AML-193 (cell line): ENCODE measurements at places on chromosomes 12 and 14.

DNA sequence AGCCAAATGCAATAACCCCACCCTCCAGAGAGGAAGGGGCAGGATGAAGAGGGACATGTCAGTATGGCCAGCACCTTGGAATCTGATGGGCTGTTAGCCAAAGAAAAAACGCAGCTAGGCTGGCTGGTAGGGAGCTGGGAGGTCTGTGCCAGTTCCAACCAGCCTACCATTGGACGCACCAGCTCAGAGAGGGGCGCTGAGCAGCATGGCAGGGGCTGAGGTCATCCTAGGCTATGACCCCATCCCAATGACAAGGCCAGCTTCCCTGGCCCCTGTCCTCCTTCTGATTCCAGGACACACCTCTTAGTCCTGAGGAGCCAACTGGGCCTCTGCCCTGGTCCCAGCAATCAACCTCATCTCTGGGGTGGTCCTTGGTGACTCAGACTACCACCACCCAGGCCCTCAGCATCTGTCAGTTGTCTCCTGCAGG, 12.2 kb downstream of the ACTN1 start:
- no peak for DNase-seq

DNA sequence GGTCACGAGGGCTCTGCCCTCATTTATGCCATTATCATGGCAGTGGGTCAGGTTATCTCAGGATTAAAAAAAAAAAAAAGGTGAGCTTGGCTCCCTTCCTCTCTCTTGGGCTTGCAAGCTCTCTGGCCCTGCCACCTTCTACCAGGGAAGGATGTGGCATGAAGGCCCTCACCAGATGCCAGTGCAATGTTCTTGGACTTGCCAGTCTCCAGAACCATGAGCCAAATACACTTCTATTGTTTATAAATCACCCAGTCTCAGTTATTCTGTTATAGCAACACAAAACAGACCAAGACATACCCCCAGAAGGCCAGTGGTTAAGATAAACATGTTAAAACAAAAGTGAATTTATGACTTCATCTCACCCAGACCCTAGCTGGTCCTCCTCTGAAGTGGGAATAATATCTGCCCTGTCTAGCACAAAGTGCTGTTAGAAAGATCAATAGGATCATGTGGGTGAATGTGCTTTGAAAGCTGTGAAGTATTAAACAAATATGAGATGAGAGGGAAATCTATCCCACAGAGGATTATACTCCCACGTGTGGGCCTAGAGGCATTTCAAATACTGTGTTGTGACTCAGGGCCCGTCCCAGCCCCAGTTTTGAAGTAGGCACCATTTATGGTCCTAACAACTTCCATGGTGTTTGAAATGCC, 88.6 kb downstream of the NINJ2 start:
- no peak for DNase-seq

DNA sequence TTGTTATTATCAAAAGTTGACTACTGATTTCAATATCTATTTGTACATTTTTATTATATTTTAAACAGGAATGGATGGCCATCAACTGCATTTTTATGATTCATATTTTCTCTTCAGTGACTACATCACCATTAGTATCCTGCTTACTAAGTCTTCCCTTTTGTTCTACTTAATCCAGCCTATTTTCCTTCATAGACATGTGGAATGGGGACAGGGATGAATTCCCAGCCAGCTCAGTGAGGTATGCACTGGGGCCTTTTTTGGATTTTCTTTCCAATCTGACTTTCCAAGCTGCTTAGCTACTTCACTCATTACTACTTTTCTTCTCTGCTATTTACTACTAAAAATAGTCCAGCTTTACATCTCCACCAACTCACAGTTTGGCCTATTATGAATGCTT, 38.4 kb downstream of the AKAP6 start:
- DNase-seq: no peak

- DNase-seq: no peak
Measured at GRCh38 chr14:78764240-78764639, 594.1 kb downstream of the NRXN3 start.

DNA sequence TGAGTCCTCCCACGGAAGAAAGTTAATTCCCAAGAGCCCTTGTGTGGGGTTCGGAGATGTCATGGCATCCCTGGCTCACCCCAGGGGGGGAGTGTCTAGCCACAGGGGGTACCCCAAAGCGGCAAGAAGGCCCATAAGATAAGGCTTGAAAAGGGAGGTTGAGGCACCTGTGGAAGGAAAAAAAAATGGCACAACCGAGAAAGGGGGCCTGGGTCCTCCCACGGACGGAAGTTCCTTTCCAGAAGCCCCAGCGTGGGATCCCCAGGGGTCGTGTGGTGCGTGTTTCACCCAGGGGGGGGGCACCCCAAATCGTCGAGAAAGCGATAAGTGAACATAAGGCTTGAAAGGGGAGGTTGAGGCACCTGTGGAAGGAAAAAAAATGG, 266.7 kb downstream of the ALG10 start:
- no peak for DNase-seq

- DNase-seq: no peak
Measured at GRCh38 chr14:81433378-81433777, 33.3 kb upstream of the STON2 start.

DNA sequence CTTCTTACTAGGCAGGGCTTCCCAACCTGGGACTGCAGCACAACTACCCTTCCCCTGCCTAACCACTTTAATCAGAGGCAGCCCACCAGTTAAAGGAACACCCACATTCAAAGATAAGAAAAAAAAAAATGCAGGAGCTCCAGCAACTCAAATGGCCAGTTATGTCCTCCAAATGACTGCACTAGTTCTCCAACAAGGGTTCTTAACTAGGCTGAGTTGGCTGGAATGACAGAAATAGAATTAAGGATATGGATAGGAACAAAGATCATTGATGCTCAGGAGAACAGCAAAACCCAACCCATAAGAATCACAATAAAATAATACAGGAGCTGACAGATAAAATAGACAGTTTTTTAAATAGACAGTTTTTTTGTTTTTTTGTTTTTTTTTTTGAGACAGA, 154.2 kb downstream of the PLCZ1 start:
- no peak for DNase-seq

- DNase-seq: peak; percentile 35
Measured at GRCh38 chr12:16020031-16020430, 108.9 kb downstream of the DERA start.

DNA sequence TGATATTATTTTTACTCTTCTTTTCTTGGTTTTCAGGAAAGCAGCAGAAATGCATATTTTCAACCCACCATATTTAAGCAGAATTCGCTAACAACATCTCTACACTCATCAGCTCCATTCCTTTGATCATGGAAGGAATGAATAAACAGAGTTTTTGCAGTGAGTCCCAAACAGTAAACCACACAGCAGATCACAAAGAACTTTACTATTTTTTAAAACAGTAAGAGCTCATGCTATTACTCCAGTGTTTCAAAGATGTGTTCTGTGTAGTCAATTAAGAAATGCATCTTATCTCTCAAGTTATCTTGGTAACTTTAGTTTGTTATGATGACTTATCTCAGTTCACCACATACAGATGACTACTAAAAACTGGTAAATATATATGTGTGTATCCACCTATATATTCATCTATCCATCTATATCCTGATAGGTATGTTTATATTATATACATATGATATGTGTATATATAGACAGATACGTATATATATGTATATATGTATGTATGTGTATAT, 843.5 kb downstream of the BCL11B start:
- DNase-seq: no peak

GRCh38 chr14:89000007-89000942, 175.8 kb downstream of the TTC8 start:
- peak; percentile 82 for DNase-seq

- DNase-seq: no peak
Measured at GRCh38 chr12:50065726-50066310, 8.4 kb downstream of the ASIC1 start.

DNA sequence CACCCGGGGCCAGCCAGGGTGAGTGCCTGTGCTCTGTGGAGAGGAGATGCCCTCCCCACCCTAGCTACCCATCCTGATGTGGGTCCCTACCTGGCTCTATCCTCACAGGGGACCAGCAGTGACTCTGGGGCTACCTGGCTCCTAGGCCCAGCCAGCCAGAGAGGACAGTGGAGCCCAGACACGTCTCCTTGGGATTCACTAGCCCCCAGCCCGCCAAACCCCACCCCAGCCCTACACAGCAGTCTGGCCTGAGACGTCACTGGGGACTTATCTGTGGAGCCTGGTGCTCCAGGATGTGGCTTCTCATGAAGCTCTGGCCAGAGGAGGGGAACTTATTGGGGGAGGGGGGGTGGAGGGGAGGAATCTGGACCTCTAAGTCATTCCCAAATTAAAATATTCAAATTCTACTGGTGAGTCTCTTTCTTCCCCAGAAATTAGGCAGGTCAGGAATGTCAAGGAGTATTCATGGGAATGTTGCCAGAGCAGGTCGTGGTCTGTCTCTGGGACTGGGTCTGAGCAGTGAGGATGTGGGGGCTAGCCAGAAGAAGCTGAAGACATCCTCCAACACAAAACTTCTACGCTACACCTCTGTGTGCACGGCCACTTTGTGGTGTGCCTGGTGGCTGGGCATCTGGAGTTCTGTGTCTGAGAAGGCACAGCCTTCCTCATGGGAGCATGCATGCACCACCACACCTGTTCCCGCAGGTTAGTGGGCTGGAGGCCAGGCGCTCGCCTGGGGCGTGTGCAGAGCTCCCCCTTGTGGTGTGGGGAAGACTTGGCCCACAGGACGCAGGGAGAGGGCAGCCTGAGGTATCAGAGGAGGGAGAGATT, 2.7 kb downstream of the CMTM5 start:
- DNase-seq: peak; percentile 24

GRCh38 chr12:43008953-43009845, 419.7 kb upstream of the PRICKLE1 start:
- no peak for DNase-seq

GRCh38 chr12:130948136-130948535, 5.6 kb upstream of the ADGRD1 start:
- DNase-seq: no peak

GRCh38 chr14:57293866-57294837, 25.4 kb downstream of the AP5M1 start:
- peak; percentile 18 for DNase-seq

DNA sequence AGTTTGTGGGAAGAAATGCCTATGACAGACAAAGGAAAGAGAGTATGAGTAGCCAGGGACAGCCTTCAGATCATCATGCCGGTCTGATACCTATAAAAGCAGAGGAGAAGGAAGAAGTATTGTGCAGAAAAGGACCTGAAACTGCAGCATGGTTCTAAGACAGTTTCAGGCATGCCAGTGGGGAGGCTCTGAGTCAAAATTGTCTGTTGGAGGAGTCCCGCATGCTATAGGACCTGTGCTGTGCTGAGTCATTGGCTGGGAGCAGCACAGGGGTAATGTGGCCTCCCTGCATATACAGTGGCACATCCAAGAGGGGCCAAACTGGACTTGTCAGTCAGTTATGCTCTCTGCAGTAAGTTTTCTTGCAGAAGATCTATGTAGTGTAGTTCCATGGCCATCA, 40.7 kb downstream of the NEUROD4 start:
- DNase-seq: no peak

- no peak for DNase-seq
Measured at GRCh38 chr12:59668674-59669073, 72.8 kb downstream of the SLC16A7 start.

DNA sequence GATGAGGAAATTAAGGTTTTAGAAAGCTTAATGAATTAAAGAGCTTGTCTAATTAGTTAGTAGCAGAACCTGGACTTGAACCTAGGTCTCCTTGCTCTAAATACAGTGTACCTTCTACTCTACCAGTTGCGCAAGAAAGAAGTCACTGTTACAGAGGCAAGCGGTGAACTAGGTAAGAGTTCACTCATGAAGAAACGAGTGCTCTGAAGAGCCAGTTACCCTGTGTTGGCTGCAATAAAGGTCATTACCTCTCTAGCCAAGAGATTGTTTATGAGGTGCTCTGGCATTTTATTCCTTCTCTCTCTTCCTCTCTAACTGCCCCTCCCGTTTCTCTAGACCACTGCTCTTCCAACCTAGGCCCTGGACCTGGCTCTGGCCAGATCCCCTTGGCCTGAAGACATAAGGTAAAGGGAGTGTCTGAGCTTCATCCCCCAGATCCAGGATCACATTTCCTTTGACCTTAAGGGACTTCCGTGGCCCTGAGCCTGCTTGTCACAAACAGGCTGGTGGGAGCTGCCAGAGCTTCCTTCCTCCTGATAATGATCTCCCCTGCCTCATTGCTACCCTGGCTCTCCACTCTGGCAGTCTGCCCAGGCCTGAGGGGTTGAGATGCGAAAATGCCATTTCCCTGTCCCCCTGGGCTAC, 1.9 kb downstream of the RNASE7 start:
- peak; percentile 27 for DNase-seq

- no peak for DNase-seq
Measured at GRCh38 chr14:64855721-64856528, 23.8 kb downstream of the SPTB start.

DNA sequence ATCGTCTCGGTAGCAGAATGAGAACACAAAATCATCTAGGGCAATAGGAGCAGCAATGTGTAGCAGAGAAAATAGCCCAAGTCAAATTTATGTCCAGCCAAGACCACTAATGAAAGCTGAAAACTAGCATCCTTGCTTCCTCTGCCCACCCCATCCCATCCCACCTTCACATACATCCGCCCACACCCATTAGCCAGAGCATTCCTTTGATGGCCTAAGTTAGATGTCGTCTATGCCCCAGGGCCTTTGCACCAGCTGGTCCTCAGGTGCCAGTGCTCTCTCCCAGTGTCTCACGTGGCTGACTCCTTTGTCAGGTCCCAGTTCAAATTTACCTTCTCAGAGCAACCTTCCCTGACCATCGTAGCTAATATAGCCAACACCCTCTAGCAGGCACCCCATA, 17.8 kb upstream of the PPP2R5C start:
- DNase-seq: no peak

DNA sequence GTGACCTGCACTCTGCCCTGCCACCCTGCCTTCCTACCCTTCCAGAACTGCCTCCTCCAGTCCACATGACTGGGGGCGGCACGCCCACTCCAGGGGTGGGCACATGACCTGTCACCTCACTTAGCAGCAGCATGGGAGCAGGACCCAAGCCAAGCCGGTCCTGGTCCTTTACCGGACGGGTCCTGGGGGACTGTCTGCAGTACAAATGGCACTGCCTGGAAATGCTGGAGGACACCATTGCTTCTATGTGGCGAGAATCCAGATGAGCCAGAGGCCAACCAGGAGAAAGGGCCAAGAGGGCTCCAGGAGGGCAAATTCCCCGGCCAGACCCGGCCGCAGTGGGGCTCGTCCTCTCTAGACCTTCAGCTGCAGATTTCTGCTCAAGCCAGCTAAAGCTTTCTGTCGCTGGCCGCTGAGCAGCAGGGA, 33.1 kb downstream of the ITPK1 start:
- no peak for DNase-seq

DNA sequence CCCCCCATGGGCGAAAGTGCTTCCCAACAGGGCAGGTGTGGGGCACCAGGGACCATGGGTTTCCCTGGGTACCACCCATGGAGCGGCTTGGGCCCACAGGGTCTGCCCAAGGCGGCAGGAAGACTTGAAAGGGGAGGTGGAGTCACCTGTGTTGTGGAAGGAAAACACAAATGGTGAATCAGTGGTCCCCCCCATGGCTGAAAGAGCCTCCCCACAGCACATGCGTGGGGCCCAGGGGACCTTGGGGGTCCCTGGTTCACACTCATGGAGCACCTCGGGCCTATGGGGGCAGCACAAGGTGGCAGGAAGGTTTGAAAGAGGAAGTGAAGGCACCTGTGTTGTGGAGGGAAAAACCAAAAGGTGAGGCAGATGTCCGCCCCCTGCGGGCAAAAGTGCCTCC, 581.9 kb downstream of the ALG10 start:
- no peak for DNase-seq

- peak; percentile 70 for DNase-seq
Measured at GRCh38 chr12:87995581-87996178, 33.5 kb downstream of the C12orf50 start.

GRCh38 chr14:92409043-92409442, 86.1 kb downstream of the SLC24A4 start:
- DNase-seq: no peak

- DNase-seq: no peak
Measured at GRCh38 chr12:29082522-29082921, 66.6 kb upstream of the FAR2 start.
